EH (cell line): ENCODE measurements at places on chromosomes 12 and 14.

DNA sequence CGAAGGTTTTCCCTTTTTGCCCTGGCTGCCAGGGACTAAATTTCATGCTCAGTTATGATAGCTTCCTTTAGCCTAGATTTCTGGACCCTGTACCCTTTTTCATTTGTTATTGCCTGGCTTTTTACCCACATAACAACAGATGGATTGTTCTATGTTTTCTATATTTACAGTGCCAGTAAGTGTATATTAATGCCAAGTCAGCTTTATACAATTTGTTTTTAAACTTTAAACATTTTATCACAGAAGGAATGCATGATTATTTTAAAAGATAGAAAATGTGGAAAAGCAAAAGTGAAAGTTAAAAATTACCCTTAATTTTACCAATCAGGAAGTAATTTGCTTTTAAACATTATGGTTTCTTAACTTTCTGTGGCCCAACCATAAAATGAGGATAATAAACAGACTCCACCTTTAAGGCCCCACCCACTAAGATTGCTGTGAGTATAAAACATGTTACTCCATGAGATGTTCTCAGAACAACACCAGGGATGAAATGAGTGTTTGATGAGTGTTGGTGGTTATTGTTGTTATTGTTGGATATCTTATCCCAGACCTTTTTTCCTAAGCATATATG is 496.8 kb downstream of the EGLN3 start:
- DNase-seq, result no peak

DNA sequence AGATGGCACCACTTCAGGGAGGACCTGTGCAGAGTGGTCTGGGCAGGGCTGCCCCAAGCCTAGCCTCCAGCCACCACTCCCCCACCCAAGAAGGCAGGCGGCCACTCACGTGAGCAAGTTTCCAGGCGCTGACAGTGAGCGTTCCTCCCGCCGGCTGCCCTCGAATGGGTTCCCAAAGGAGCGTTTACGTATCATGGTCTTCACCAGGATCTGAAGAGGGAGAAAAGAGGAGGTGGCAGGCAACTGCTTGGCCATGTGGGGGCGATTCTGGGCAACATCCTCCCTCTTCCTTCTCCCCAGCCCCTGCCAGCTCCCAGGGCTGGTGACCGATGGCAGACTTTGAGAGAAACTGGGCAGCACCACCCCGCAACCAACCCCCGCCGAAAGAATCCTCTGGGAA is 35.1 kb downstream of the P2RX4 start:
- no peak for DNase-seq

DNA sequence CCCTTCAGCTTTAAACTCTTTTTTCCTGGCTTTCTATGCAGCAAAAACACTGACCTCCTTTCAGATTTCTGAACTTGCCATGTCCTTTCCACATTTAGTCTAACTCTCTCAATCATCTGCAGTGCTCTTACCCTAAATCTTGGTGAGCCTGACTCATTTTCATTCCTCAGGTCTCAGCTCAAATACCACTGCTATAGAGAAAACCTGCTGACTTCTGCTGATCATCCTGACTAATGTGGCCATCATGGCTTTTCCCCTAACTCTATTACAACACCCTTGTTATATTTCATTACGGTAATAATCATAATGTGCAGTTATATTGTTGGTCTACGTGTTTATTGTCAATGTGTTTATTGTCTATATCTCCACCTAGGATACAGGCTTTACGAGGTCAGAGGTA is 207.3 kb upstream of the OR4E1 start:
- no peak for DNase-seq

GRCh38 chr14:68231898-68232297 is 412.3 kb downstream of the RAD51B start:
- peak; percentile 41 for DNase-seq

GRCh38 chr14:100147181-100147631 is 12.2 kb downstream of the DEGS2 start:
- DNase-seq, result no peak

GRCh38 chr12:94831081-94831751 is 172.3 kb downstream of the NDUFA12 start:
- DNase-seq, result no peak

DNA sequence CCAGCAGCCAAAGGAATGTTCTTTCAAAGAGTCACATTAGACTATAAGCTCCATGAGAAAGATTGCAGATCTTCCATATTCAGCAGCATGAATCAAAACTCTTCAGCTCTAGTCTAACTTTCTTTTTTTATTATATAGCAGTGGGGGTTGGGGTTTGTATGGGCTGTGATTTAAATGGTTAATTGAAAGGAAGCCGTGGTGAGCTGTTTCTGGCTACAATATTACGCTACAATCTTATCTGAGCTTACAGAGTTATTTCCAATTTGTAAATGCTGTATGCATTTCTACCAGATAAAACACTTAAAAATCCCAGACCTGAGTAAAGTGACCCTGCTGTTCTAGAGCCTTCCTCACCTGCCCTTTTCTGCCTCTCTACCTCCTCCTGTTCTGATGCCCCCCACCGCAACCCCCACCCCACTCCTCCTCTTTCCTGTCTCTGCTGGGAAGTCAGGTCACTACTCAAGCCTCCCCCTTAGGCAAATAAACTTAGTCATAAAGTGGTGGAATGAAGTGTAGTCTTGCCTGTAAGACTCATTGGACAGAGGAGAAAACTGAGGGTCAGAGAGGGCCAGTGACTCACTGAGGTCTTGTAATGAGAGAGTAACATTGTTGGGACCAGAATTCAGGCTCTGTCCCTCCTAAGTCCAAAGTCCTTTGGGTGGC is 1089.5 kb downstream of the BCL11B start:
- no peak for DNase-seq

GRCh38 chr14:23002592-23002991 is 7.4 kb downstream of the C14orf93 start:
- DNase-seq, result no peak

DNA sequence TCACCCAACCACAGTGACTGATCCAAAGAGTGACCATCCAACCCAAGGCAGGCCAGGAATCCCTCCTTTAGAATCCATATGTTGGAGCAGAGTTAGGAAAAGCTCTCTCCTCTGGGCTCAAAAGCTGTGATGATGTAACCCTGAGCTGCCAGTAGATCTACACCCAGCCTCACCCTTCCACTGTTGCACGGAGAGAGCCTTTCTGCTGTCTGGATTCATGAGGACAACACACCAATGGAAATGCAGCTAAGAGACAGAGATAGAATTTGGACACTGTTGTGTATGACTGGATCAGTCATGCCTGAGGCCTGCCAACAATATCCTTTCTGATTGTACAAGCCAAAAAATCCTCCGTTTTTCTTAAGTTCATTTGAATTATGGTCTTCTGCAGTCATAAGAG is 4.4 kb upstream of the OR6J1 start:
- DNase-seq, result no peak

DNA sequence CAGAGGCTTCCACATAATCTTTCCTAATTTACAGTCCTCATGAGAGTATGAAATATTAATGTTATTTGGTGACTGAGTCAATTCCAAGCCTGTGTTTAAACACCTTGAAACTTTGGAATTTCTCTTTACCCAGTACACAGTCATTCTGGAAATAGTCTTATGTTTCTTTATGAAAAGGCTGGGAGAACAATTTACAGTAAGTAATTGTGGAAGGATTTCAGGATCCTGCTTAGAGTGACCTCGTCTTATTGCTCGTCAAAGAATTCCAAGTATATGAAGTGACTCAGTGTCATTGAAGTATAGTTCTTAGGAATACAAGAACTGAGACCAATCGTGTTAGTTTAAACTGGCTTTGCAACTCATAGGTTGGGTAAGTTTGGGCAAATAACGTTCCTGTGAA is 634.2 kb downstream of the SLC16A7 start:
- DNase-seq, result peak; percentile 43
